ENCODE measurements at places on chromosomes 16 and 17.

GRCh38 chr16:20904507-20905081, 4.0 kb downstream of the LYRM1 start:
- DNase-seq, result no peak
- H3K36me3 ChIP-seq, result no peaks in the 10 kb centered on the region
- peak overlapping the region; percentile 96 for H3K27ac ChIP-seq

GRCh38 chr17:66633317-66633965, 201.5 kb upstream of the CACNG5 start:
- no peak overlapping the region for H3K27ac ChIP-seq
- no peaks in the 10 kb centered on the region for H3K27me3 ChIP-seq
- peaks cover 20% of the 10 kb centered on the region for H3K4me1 ChIP-seq
- DNase-seq, result no peak

DNA sequence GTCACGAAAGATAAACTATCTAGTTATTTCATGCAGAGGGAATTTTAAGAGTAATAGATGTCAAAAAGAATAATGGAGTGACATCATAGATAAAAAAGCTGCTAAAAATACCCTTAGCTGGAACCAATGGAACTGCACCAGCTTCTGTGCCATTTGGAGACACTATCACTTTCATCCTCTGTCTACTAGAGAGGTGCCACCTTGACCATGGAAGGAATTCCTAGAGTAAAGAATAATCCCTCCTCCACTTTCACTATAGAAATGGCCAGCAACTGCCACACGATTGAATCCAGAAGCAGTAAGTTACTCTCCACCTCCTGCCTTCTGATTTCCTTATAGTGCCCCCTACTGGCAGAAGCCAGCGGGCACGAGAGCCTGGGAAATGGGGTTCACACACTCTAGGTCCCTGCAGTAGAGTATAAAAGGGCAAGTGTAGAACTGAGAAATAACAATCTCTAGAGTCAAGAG, 2.8 kb upstream of the ALDH3A2 start:
- H3K4me3 ChIP-seq, result no peak overlapping the region
- H3K27me3 ChIP-seq, result no peaks in the 10 kb centered on the region
- H3K27ac ChIP-seq, result peak overlapping the region; percentile 90
- H3K4me1 ChIP-seq, result peaks cover 35% of the 10 kb centered on the region

DNA sequence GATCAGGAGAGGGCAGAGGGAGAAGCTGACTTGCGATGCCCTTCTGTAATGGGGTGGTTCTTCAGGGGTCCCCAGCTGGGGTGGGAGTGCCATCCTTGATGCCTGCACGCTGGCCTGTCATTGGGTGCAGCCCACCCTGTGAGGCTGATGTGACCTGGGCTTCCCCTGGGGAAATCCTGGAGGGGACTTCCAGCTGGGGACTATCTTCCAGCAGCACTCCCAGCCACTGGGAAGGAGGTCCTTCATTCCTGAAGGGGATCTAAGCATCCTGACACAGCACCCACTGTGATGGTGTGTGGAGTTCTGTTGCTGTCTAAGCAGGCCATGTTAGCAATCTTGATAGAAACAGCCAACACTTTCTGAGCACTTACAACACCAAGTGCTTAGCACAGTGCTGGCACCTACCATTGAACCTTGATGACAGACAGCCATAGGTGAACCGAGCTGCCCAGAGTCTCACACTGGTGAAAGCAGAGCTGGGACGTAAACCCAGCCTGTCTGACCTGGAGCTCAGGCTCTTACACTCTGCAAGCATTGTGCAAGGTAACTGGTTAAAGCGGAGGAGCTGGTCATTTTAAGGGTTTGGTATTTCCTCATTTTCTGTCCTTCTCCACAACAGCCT, 211.3 kb downstream of the CCDC182 start:
- no peak overlapping the region for H3K4me3 ChIP-seq
- H3K27me3 ChIP-seq, result no peaks in the 10 kb centered on the region
- H3K27ac ChIP-seq, result no peak overlapping the region
- no peaks in the 10 kb centered on the region for H3K4me1 ChIP-seq
- no peaks in the 10 kb centered on the region for H3K36me3 ChIP-seq
- DNase-seq, result no peak

DNA sequence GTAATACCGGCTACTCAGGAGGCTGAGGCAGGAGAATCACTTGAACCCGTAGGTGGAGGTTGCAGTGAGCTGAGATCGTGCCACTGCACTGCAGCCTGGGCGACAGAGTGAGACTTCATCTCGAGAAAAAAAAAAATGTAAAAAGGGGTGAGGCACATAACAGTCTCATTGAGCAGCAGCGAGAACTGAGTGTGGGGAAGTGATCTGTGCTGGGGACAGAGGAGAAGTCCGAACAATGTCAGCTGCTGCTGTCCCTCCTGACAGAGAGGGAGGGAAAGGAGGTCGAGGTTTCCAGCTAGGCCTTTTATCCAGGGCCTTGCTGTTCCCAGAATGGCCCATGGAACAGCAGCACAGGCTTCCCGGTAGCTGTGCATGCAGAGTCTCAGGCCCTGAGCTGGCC, 14.0 kb downstream of the C16orf74 start:
- DNase-seq, result no peak
- no peaks in the 10 kb centered on the region for H3K27me3 ChIP-seq
- no peak overlapping the region for H3K27ac ChIP-seq

DNA sequence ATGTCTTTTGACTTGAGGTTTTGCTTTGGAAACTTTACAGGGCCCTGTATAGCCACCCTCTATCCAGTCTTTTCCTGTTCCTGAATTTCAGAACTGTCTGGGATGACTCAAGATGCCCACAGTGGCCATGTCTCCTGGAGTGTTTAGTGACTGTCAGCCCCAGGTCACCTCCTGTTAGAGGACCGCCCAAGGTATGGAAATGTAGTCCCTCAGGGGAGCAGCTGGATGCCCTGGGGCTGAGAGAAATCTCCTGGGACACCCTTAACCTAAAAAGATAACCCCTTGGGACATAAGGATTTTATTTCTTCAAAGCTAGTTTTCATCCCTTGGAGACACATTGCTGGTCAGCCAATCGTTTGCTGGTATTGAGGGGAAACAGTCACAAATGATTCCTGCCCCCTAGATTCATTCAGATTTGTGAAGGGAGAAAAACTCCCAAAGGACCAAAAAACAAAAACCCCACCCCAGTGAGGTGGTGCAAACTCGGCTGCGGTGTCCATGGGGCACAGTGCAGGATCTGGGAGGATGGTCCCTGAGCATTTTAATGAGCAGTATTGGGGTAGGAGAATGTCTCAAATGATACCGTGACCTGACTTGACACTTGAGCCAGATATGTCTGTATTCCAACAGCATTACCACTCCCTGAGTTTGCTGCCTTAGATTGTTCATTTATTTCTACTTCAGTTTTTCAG, 1.7 kb downstream of the ZNF267 start:
- H3K4me3 ChIP-seq, result peak overlapping the region; percentile 98
- H3K4me1 ChIP-seq, result peaks cover 57% of the 10 kb centered on the region
- H3K27ac ChIP-seq, result peak overlapping the region; percentile 94
- no peaks in the 10 kb centered on the region for H3K27me3 ChIP-seq
- H3K36me3 ChIP-seq, result no peaks in the 10 kb centered on the region
- DNase-seq, result no peak

GRCh38 chr17:40130352-40131042, 8.7 kb downstream of the MSL1 start:
- H3K36me3 ChIP-seq, result peaks cover 90% of the 10 kb centered on the region
- DNase-seq, result no peak

GRCh38 chr16:11014136-11014535, 69.8 kb downstream of the CLEC16A start:
- no peaks in the 10 kb centered on the region for H3K4me1 ChIP-seq
- DNase-seq, result no peak
- no peak overlapping the region for H3K4me3 ChIP-seq
- peaks cover 9% of the 10 kb centered on the region for H3K36me3 ChIP-seq

GRCh38 chr16:86065711-86066110, 166.7 kb downstream of the IRF8 start:
- no peak for DNase-seq
- H3K27me3 ChIP-seq, result no peaks in the 10 kb centered on the region
- no peak overlapping the region for H3K4me3 ChIP-seq
- peaks cover under 1% of the 10 kb centered on the region for H3K4me1 ChIP-seq
- no peak overlapping the region for H3K27ac ChIP-seq
- H3K36me3 ChIP-seq, result no peaks in the 10 kb centered on the region

DNA sequence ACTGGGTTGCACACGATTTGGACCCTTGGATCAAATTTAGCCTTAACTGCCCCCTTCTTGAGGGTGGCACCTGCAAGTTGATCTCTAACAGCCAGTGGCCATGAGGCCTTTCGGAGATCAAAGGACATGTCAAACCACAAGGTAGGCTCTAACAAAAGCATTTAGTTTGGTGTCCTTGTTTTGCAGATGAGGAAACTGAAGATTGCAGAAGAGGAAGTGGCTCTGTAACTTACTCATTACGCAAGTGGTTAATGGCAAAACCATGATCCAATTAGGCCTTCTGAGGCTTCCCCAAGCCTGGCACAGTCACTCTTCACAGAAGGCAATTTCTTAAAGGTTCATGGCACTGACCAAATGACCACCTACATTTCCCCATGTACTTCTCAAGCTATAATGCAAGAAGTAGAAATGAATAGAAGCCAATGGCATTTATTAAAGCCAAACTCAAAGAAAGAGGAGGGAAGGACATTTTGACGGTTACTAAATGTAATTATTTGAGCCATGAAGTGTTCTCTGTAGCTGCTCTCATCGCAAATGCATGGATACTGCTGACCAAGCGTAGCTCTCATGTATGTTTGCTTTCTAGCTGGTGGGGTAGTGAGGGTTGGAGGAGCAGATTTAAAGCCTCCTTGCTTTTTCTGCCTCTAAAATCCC, 32.8 kb upstream of the ABCC12 start:
- no peaks in the 10 kb centered on the region for H3K36me3 ChIP-seq
- H3K27ac ChIP-seq, result no peak overlapping the region
- H3K4me1 ChIP-seq, result no peaks in the 10 kb centered on the region
- no peak for DNase-seq
- no peaks in the 10 kb centered on the region for H3K27me3 ChIP-seq
- H3K4me3 ChIP-seq, result no peak overlapping the region

- peak overlapping the region; percentile 96 for H3K27ac ChIP-seq
- H3K27me3 ChIP-seq, result no peaks in the 10 kb centered on the region
- peak; percentile 98 for DNase-seq
- peaks cover 50% of the 10 kb centered on the region for H3K4me1 ChIP-seq
- peak overlapping the region; percentile 97 for H3K4me3 ChIP-seq
Measured at GRCh38 chr17:40340880-40341807, 23.4 kb downstream of the GJD3 start.

DNA sequence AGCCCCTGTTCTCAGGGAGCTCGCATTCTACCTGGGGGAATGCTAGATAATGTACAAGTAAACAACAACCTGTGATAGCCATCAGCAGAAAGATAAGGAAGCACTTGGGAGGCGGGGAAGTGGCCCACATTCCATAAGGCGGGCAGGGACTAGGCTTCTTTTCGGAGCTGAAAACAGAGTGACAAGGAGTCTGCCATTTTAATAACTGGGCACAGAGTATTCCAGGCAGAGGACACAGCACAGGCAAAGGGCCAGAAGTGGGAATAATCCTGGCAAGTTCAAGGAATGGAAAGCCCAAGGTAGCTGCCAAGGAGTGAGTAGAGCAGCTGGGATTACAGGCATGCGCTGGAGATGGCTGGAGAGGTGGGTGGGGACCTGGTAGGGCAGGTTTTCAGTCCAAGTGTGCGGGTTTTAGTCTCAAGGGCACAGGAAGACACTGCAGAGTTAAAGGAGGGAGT, 24.3 kb downstream of the USP43 start:
- no peak overlapping the region for H3K4me3 ChIP-seq
- no peaks in the 10 kb centered on the region for H3K27me3 ChIP-seq
- no peak overlapping the region for H3K27ac ChIP-seq

GRCh38 chr17:66963521-66963908, 992 bp upstream of the CACNG4 start:
- peaks cover 16% of the 10 kb centered on the region for H3K4me1 ChIP-seq
- no peaks in the 10 kb centered on the region for H3K27me3 ChIP-seq
- no peaks in the 10 kb centered on the region for H3K36me3 ChIP-seq
- no peak overlapping the region for H3K4me3 ChIP-seq
- no peak overlapping the region for H3K27ac ChIP-seq

GRCh38 chr16:66569827-66570405, 3.7 kb downstream of the CMTM1 start:
- peaks cover 12% of the 10 kb centered on the region for H3K36me3 ChIP-seq
- H3K4me1 ChIP-seq, result peaks cover 16% of the 10 kb centered on the region
- no peaks in the 10 kb centered on the region for H3K27me3 ChIP-seq
- no peak overlapping the region for H3K4me3 ChIP-seq
- DNase-seq, result no peak

GRCh38 chr17:80348551-80349150, 66.3 kb upstream of the ENDOV start:
- peak; percentile 39 for DNase-seq
- H3K4me1 ChIP-seq, result no peaks in the 10 kb centered on the region
- H3K36me3 ChIP-seq, result peaks cover 100% of the 10 kb centered on the region
- no peak overlapping the region for H3K4me3 ChIP-seq

GRCh38 chr17:80859002-80859941, 132.4 kb upstream of the CHMP6 start:
- peaks cover 10% of the 10 kb centered on the region for H3K4me1 ChIP-seq
- H3K36me3 ChIP-seq, result no peaks in the 10 kb centered on the region
- H3K27ac ChIP-seq, result no peak overlapping the region
- no peak overlapping the region for H3K4me3 ChIP-seq

- peak overlapping the region; percentile 38 for H3K27ac ChIP-seq
- H3K4me1 ChIP-seq, result peaks cover 15% of the 10 kb centered on the region
- H3K4me3 ChIP-seq, result no peak overlapping the region
- DNase-seq, result peak; percentile 77
- H3K36me3 ChIP-seq, result peaks cover 28% of the 10 kb centered on the region
Measured at GRCh38 chr17:20999044-20999573, 43.7 kb downstream of the USP22 start.

DNA sequence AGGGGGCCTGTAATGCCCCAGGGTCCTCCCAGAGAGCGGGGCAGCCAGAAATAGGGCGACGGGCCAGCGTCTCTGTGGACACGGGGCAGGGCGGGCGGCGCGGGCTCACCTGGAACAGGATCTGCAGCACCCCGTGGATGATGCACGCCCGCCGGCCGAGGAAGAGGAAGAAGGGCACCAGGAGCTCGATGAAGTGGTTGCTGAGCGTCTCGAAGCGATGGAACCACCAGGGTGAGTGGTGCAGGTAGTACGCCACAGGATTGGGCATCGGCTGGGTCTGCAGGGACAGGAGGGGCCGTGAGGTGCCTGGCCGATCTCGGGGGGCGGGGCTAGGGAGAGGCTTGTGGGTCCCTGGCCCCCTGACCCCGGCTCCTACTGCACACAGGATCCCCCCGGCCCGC, 78.9 kb upstream of the GNG13 start:
- peaks cover 12% of the 10 kb centered on the region for H3K36me3 ChIP-seq
- no peak overlapping the region for H3K4me3 ChIP-seq
- no peak overlapping the region for H3K27ac ChIP-seq
- DNase-seq, result no peak
- no peaks in the 10 kb centered on the region for H3K4me1 ChIP-seq

Data from tibial artery (tissue), 4 donors.